ENCODE measurements at places on chromosomes 3 and 15.
A peak's percentile ranks its signal among the peaks of the same experiment; 100 is the strongest.

DNA sequence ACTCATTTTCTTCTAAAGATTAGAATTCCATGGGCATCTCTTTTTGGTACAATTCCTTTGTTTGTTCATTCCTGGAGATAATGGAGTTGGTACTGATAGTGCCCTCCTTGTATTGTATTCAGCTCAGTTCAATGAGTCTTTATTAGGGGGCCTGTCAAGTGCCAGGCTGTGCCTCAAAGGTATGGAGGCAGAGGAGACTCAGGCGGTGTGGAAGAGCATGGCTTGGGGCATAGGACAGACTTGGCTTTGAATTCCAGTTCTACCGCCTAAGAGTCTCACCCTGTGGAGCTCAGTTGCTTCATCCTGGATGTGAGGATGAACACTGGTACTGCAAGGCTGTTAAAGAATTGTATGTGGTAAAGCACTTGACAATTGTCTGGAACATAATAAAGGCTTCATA is 196.6 kb upstream of the IL12A start:
- DNase-seq = no peak

DNA sequence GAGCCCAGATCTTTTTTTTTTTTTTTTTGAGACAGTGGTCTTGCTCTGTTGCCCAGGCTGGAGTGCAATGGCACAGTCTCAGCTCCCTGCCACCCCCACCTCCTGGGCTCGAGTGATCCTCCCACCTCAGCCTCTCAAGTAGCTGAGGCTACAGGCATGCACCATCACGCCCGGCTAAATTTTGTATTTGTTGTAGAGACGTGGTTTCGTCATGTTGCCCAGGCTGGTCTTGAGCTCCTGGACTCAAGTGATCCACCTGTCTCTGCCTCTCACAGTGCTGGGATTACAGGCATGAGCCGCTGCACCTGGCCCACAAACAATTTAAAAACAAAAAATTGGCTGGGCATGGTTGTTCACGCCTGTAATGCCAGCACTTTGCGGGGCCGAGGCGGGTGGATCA is 22.6 kb upstream of the SLC6A6 start:
- no peak for DNase-seq

DNA sequence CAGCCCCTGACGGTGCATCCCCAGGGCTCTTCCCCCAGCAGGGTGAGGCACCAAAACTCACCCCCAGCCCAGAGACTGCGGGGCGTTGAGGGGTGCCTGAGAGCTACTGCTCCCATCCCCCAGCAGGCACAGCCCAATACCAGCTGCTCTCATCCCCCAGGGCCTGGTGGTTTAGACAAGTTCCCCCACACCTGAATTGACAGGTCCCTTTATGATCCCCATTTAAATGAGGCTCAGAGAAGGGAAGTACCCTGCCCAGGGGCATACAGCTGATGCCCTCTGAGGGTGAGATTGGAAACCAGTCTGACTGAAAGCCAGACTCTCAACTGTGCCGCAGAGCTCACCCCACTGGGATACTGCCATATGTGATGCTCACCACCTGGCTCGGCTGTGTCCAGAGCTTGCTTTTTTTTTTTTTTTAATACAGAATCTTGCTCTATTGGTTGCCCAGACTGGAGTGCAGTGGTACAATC is 20.1 kb downstream of the DUSP7 start:
- DNase-seq = no peak

DNA sequence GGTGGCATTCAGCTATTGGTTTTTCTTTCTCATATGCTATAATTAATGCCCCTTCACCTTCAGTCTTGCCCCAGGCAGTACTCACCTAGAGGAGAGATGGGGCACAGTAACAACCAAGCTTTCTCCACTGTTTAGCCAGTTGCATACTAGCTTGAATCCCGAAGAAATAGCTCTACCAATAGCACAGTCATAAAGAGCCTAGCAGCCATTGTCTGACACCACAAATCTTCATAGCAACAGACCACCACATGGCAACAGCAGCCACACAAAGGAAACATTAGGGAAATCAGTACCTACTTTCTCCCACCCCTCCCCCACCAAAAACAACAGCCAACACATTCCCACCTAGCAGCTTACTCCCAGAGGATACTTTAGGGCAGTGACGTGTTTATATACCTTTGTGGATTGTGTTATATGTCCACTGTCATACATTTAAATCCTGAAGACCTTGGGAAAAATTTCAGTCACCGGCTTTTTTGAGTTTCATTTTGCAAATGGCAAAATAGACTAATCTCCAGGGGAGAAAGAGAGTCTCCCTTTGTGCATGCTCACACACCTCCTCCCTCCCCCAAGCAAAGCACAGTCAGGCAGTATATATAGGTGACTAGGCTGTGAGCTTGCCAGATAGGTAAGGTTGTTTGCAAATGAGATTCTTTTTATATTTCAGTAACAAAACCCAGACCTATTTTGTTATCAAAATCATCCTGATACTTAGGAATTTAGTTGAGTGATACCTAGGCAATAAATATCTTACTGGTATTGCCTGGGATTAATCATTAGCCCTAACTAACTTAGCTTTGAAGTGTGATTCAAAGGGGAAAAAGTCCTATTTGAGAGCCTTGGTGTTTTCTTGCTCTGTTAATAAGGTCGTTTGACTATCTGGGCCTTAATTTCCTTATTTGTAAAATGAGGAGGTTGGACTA is 140.6 kb downstream of the RBPMS2 start:
- DNase-seq = peak; percentile 79

GRCh38 chr3:11720304-11720898 is 76.7 kb upstream of the VGLL4 start:
- DNase-seq = peak; percentile 92

- DNase-seq = no peak
Observed at GRCh38 chr3:189833996-189834395, 202.8 kb downstream of the TP63 start.

- DNase-seq = no peak
Observed at GRCh38 chr3:172298247-172298646, 150.0 kb downstream of the GHSR start.

DNA sequence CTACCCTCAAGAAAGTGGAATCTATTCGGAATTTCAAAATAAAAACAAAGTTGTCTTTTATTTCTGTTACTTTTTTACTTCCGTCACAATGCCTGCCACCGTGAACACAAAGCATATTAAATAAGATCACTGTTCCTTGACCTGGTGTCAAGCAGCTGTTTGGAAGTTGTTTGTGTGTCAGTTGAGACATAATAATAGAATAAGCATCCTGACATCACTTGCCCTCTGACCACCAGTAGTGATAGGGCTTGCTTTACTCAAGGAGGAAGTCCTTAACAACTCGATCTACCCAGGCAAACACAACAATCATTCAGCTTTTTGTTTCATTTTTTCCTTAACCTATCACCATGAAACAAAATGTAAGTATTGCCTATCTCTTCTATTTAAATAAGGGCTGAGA is 454.4 kb upstream of the RASGRP1 start:
- DNase-seq = no peak

GRCh38 chr3:175384569-175384968 is 525.4 kb downstream of the NAALADL2 start:
- DNase-seq = no peak

- DNase-seq = no peak
Observed at GRCh38 chr3:99674086-99674789, 35.8 kb downstream of the COL8A1 start.

DNA sequence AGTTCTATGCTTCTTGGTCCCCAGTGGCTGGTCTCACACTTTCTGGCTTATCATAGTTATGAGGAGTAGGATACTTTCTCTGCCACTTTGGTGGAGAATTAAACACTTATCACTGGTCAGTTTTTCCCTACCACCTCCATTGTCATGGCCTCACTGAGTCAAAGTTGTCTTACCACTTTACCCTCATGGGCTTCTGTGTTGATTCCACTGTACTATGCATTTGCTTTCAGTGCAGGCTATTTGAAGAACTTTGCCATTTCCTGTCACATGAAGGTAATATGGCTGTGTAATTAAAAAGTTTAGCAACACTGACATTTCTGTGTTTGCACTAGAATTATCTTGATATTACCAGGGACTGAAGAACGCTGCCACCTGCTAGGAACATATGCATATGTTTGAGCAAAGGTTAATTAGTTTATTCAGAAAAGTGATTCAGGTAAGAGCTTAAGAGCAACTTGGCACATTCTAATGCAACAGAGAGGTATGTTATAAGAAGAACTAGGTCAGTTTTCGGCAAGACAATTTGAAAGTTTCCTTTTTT is 377.3 kb downstream of the PDCD6IP start:
- no peak for DNase-seq

GRCh38 chr3:41693799-41694198 is 268.1 kb downstream of the ULK4 start:
- DNase-seq = no peak

- DNase-seq = no peak
Observed at GRCh38 chr3:138366006-138366759, 17.8 kb downstream of the MRAS start.

Measured in kidney (tissue), 22 donors.